ENCODE measurements at places on chromosomes 5 and 9.
A peak's percentile ranks its signal among the peaks of the same experiment; 100 is the strongest.

GRCh38 chr5:65871182-65871581 lies 55.2 kb upstream of the ERBIN start:
- DNase-seq = no peak

DNA sequence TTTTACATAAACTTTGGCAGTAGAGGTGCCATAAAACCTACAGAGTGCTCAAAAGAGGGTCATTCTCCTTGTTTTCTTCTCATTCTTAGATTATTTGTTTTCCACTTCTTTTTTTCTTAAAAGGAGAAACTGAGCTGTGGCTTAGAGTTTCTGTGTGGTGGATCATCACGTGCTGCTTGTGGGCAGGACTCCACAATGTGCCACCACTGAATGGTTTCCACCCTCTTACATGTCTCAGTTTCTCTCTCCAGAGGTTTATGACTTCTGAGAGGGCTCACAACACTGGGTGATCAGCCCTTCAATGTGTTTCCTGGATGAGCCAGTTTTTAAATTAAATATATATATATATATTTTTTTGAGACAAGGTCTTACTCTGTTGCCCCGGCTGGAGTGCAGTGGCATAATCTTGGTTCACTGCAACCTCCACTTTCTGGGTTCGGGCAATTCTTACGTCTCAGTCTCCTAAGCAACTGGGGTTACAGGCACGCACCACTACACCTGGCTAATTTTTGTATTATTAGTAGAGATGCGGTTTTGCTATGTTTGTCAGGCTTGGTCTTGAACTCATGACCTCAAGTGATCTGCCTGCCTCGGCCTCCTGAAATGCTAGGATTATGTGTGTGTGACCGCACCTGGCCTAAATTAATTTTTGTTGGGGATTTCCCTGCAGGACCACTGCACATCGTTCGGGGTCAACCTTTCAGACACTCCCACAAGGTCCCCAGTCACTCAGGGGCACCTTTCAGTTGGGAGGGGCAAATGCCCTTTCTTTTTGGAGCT lies 3.1 kb upstream of the UNC13B start:
- no peak for DNase-seq

- no peak for DNase-seq
Observed at GRCh38 chr5:171269717-171270116, 39.3 kb upstream of the TLX3 start.

DNA sequence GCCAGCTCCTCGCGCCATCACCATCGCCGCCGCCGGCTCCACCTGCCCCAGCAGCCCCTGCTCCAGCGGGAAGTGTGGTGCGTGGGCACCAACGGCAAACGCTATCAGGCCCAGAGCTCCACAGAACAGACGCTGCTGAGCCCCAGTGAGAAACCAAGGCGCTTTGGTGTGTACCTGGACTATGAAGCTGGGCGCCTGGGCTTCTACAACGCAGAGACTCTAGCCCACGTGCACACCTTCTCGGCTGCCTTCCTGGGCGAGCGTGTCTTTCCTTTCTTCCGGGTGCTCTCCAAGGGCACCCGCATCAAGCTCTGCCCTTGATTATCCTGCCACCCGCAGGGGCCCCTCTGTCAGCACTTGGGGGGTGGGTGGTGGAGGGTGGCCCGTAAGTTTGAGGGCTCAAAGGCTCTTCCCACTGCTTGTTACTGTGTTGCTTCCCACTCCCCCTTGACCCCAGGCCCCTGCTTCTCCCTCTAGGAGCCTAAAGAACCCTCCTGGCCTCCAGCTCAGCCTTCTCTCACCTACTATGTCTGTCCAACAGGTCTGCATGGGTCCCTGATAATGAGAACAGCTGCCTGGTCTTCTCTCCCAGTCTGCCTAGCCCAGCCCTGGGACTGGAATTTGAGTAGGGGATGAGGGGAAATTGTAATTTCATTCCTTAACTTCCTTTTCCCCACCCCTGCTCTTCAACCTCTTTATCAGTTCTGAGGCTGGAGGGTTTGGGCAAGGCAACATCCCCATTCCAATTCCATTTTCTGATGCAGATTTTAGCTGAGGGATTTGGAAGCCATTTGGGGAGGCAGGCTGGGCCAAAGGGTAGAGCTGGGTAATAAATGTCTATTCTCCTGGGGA lies 9.0 kb downstream of the RACK1 start:
- DNase-seq = no peak

GRCh38 chr5:127425868-127426267 lies 91.6 kb upstream of the PRRC1 start:
- DNase-seq = peak; percentile 18

GRCh38 chr5:56432321-56432720 lies 199.2 kb upstream of the ANKRD55 start:
- DNase-seq = no peak

DNA sequence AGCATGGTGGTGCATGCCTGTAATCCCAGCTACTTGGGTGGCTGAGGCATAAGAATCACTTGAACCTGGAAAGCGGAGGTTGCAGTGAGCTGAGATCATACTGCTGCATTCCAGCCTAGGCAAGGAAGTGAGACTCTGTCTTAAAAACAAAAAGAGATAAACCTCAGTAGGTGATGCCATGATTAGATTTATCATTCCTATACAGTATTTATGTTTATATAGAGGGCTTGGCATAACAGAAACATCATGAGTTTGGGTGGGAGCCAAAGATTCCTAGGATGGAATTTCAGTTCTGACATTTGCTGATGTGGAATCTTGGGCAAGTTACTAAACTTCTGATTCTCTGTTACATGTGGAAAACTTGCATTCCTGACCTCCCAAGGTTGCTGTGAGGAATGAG lies 22.3 kb downstream of the RFK start:
- no peak for DNase-seq

DNA sequence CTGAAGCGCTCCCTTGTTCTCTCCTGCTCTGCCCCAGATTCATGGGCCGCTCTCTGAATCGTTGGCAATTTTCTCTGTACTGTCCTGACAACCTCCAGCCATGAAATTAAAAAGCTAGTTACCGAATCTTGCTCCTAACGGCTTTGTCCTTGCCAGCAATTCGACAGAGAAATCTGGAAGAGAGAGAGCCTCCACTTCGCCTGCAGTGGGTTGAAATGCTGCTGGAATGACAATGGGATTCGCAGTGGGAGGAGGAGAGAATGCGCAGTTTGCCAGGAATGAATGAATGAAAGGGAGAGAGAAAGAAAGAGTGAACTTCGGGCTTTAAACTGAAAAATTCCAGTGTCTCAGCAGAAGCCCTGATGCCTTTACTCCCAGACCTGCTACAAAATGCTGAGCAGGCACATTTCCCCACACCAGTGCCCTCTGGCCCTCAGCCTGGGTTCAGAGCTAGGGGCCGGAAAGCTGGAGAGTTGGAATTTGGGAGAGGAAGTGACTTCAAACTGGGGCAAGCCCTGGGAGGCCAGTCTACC lies 11.5 kb upstream of the BOD1 start:
- DNase-seq = no peak

DNA sequence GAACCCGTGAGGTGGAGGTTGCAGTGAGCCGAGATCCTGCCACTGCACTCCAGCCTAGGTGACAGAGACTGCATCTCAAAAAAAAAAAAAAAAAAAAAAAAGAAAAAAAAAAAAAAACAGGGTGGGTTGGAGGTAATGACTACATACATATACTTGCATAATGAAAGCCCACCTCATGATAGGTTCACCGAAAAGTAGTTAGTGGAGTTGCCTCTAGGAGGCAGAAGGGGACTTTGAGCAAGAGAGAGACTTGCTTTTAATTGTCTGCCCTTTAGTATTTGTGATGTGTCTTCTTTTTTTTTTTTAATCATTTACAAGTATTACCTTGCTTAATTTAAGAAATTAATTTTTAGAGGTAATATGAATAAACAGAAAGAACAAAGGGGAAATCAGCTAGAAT lies 99.8 kb downstream of the PPARGC1B start:
- peak; percentile 59 for DNase-seq
